NCI-H2081 treated with DMSO at 0.1 percent for 48 hours (cell line): ENCODE measurements at places on chromosomes 7 and 10.

DNA sequence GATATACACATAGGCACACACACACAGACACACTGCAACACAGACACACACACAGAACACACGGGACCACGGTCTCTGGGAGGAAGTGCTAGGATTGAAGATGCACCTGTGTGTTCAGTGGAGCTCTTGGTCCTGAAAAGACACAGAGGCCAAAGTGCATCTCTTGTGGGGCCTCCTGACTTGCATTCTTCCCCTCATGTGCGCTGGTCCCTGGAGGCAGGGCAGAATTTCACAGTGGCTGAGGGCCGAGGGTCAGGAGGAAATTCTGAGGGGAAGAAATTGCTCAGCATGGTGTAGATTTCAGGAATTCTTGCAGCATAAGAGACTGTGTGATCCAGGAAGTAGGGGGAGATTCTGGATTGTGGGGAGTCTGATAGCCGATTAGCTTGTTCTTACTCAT is 35.9 kb downstream of the WDFY4 start:
- DNase-seq = no peak

GRCh38 chr10:128929131-128929530 is 537.9 kb upstream of the MGMT start:
- DNase-seq = no peak

- no peak for DNase-seq
Observed at GRCh38 chr7:155456738-155457543, 988 bp upstream of the EN2 start.

DNA sequence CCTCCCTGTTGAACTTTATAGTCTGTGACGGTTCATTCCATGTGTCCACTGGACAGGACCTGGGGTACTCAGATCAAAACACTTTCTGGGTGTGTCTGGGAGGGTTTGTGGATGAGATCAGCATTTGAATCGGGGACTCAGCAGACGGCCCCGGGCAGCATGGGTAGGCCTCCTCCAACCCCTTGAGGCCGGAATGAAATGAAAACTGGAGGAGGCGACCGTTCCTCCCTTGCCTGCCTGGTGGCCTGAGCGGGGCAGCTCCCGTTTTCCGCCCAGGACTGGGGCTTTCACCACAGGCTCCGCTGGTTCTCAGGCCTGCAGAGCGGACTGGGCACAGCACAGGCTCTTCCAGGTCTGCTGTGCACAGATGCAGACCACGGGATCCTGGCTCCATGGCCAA is 247.7 kb downstream of the MAD1L1 start:
- no peak for DNase-seq

- DNase-seq = no peak
Observed at GRCh38 chr7:141737118-141737835, 881 bp upstream of the SSBP1 start.

DNA sequence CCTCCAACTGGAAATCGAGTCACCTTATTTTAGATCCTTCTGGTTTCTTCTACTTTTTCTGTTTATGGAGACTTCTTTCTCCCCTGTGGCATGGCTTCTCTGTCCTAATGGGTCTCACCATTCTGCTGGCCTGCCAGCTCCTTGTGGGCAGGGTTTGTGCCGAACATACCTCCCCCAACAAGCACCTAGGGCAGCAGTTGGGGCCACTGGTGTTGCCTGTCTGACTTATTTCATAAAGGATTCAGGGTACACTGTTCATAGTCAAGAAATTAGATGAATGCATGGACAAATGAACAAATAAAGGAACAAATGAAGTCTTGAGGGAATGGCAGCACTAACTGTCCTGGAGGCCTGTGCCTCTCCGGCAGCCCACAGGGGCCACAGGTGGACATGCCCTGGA is 55.6 kb upstream of the DOCK1 start:
- DNase-seq = no peak

DNA sequence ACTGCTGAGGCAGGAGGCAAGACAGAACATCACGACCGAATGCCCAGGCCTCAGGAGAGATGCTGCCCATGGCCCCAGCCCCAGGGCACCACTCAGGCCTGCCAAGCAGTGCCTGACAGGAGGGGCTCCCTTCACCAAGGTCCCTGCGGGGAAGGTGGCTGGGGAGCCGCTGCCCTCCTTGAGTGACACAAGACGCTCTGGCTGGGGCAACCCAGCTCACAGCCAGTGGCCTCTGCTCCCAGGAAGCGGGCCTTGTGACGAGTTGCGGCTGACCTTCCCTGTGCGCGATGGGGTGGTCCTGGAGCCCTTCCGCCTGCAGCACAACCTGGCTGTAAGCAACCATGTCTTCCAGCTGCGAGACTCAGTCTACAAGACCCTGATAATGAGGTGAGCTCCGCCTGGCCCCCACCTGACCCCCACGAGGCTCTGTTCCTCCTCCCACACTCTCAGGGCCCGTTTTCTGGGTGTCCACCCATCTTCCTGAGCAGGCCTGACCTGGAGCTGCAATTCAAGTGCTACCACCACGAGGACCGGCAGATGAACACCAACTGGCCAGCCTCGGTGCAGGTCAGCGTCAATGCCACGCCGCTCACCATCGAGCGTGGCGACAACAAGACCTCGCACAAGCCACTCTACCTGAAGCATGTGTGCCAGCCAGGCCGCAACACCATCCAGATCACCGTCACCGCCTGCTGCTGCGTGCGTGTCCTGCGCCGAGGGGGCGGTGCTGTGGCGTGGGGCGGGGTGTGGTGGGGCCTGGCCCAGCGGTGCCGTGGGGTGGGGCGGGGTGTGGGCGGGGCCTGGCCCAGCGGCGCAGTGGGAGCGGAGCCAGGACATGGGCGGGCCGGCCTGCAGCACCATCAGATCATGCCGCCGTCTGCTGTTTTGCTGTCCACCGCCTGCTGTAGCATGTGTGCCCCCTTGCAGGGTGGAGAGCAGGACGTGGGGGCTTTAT is 12.8 kb downstream of the ZMIZ2 start:
- no peak for DNase-seq

DNA sequence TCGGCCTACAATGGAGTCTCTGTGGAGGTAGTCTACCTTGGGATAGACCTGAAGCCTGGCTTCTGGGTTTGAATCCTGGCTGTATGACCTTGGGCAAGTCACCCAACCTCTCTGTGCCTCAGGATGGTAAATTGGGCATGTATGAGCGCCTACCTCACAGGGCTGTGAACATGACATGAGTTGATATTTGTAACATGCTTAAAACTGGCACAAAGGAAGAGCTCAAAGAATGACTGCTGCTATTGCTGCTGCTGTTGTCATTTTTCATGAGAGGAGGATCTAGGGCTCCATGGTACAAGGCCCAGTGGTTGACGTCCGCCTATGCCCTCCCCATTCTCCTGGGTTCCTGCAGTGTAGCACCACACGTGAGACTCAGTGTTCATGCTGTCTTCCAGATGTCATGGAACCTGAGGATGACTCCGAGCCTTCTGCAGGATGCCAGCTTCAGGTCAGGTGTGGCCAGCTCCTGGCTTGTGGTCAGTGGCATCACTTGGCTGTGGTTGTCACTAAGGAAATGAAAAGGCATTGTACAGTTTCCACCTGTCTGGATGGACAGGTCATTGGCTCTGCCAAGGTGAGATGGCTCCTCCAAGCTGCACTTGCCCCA is 95.0 kb downstream of the WDFY4 start:
- DNase-seq = no peak

DNA sequence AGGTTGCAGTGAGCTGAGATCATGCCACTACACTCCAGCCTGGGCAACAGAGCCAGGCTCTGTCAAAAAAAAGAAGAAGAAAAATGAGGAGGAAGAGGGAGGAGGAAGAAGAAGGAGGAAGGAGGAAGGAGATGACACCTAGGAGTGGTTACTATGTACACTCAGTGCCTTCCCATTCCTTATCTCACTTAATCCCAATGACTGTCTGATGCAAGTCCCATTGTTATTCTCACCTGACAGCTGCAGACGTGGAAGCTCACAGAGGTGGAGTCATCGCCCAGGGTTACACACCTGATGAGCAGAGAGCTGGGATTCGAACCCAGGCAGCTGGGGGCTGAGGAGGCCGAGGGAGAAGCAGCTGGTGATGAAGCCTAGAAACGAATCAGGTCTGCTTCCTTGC is 258.8 kb downstream of the SNX10 start:
- DNase-seq = no peak

- no peak for DNase-seq
Observed at GRCh38 chr10:96337106-96337505, 21.7 kb downstream of the OPALIN start.

GRCh38 chr7:127761196-127761595 is 109.2 kb downstream of the SND1 start:
- DNase-seq = no peak

DNA sequence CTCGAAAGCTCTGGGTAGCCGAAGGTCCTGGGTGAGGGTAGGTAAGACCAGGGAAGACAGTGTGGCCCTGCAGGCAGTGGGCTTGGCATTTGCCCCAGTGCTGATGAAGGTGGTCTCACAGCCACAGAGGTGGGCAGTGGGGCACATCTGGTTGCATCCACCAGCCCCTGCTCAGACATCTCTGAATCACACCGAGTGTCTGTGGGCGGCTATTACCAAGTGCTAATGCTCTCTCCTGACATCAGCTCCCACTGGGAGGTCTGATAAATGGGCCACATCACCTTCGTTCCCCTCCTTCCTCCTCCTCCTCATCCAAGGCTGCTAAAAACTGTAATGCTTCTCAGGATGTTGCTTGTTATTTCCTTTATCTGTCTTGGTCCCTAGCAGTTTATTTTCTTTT is 330.9 kb upstream of the COBL start:
- DNase-seq = no peak

DNA sequence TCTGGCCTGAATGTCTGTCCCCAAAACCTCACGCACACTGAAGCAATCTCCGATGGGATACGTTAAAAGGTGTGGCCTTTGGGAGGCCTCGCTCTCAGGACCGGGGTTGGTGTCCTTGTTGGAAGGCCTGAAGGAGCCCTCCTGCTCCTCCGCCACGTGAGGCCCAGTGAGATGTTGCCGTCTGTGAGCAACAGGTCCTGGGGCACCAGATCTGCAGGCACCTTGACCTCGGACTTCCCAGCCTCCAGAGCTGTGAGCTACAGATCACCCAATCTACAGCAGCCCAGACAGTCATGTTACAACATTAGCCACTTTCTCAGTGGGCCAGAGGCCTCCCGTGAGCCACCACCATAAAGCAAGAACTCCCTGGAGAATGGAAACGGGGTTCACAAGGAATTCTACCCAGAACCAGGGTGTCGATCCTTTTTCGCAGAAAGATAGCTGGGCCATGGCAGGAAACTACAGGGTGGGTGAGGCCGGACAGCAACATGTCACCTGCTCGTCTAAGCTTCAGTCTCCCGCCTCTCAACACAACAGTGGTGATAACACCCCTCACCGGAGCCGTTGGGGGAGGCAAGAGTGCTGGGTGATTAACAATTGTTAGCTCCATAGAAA is 87.0 kb downstream of the DIP2C start:
- DNase-seq = no peak

DNA sequence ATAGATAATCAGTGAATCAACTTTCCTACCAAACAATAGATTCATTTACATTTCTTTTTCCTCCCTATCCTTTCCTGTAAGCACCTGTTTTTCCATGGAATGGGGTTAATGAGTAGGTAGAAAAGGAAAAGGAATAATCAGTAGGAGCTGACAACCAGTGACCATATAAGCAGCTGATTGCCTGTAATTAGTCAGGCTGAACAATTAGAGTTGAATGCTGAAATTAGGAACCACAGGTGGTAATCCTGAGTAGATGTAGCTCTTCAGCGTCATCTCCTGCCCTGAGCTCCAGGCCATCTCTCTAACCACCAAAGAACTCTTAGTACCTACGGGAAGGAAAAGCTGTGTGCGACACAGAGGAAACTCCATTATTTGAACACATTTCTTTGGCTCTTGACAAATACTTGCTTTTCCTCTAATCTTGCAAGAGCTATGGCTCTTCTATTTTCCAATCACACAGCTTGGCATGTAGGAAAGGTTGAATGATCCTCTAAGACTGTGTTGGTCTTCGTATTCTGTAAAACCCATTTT is 63.8 kb downstream of the KLHDC10 start:
- peak; percentile 59 for DNase-seq

GRCh38 chr10:62460393-62460792 is 86.2 kb downstream of the ZNF365 start:
- DNase-seq = no peak

- no peak for DNase-seq
Observed at GRCh38 chr7:141400356-141400755, 150.9 kb upstream of the AGK start.

GRCh38 chr10:95480102-95480900 is 80.9 kb downstream of the SORBS1 start:
- DNase-seq = no peak

GRCh38 chr10:30596013-30596412 is 33.5 kb downstream of the LYZL2 start:
- DNase-seq = no peak

- DNase-seq = no peak
Observed at GRCh38 chr10:63129888-63130287, 3.2 kb upstream of the NRBF2 start.

DNA sequence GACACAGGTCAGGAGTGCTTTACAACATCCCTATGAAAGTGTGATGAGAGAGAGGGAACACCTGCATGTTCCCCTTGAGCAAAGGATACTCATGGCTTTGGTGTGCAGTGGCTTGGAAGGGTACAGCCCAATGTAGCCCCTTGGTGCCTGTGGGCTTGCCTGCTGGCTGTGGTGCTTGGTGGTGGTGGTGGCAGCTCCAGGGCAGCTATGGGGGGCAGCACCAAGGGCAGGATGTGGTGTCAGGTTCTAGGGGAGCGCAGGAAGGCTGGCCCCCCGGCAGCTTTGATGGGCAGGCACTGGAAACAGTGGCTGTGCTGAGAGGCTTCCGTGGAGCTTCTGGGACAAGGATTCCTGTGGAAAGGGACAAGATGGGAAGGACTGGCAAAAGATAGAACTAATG is 464.0 kb upstream of the ZMIZ1 start:
- no peak for DNase-seq

GRCh38 chr10:86668297-86669165 is at the start of gene LDB3:
LDB3 (plus strand) TSS chr10:86668511; CDS start chr10:86668692, 181 bp downstream.
- DNase-seq = no peak

GRCh38 chr7:5276611-5277010 is 6.1 kb upstream of the SLC29A4 start:
- no peak for DNase-seq

GRCh38 chr10:73875139-73875475 is 752 bp upstream of the CAMK2G start:
- no peak for DNase-seq

DNA sequence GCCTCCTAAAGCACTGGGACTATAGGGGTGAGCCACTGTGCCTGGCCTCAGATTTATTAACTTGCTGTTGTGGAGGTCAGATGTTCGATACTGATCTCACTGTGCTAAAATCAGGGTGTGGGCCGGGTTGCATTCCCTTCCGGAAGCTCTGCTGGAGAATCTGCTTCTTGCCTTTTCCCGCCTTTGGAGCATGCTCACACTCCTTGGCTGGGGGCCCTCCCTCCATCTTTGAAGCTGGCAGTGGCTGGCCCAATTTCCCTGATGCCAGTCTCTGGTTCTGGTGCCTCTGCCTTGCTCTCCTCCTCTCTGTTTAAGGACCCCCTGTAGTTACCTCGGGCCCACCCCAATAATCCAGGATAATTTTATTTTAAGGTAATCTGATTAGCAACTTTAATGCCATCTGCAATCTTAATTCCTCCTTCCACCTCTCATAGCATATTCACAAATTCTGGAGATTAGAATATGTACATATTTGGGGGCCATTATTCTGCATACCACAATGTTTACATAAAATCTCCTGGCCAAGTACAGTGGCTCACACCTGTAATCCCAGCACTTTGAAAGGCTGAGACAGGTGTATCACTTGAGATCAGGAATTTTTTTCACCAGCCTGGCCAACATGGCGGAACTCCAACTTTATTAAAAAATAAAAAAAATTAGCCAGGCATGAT is 7.9 kb upstream of the PITRM1 start:
- no peak for DNase-seq

GRCh38 chr10:11336722-11337162 is 274.7 kb downstream of the USP6NL start:
- DNase-seq = no peak
